ENCODE measurements at places on chromosomes 13 and 19.

DNA sequence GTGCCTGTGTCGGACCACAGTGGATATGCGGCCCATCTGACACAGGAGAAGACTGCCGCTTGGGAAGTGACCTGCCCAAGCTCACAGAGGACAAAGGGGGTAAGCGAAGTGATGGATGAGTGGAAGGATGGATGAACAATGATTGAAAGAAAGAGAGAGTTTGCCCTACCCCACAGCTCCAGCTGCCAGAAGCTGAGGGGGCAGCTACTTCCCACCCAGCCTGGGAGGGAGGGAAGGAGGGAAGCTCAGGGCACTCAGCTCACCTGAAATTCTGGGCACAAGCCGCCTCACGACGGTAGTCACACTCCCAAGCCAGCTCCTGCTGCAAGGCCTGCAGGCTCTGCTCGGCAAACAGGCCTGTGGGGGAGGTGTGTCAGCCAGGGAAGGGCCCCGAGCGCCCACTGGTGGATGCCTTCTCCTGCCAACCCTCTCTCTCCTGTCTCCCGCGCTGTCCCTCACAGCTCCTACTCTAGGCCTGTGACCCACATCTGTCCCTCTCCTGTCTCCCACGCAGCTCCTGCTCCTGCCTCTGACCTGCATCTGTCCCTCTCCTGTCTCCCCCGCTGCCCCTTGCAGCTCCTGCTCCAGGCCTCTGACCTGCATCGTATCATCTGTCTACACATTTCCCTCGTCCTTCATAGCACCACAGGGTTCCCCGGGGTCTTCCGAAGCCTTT lies 12.0 kb upstream of the NUMBL start:
- DNase-seq, result no peak

DNA sequence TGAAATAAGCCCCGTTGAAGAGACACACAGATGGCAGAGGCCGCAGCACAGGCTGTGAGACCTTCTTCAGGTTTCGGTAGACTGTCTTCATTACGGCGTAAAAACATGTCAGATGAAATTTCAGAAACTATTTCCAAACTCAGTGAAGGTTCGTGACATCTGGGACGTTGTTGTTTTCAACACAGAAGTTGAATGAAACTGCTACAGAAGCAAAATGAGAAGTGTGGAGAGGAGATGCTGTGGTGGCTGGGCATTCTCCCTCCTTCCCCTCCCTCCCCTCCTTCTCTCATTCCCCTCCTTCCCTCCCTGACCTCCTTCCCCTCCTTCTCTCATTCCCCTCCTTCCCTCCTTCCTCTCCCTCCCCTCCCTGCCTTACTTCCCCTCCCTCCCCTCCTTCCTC lies 113.6 kb downstream of the ATP11A start:
- DNase-seq, result no peak

DNA sequence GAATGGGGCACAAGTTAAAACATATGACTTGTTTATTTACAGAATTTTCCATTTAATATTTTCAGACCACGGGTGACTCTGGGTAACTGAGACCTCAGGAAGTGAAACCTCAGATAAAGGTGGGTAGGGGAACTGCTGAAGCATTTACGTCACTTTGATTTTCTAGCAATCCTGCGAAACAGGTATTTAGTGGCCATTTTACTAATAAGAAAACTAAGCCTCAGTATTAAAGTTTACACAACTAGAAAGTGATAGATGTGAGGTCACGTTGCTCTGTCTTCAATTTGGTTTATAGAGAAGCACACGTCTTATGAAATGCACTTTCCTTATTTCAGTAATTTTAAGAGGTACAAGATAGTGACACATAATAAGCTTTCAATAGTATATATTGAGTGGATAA lies 402.8 kb downstream of the FGF9 start:
- no peak for DNase-seq

GRCh38 chr13:52164989-52165388 lies 5.6 kb upstream of the NEK3 start:
- no peak for DNase-seq

DNA sequence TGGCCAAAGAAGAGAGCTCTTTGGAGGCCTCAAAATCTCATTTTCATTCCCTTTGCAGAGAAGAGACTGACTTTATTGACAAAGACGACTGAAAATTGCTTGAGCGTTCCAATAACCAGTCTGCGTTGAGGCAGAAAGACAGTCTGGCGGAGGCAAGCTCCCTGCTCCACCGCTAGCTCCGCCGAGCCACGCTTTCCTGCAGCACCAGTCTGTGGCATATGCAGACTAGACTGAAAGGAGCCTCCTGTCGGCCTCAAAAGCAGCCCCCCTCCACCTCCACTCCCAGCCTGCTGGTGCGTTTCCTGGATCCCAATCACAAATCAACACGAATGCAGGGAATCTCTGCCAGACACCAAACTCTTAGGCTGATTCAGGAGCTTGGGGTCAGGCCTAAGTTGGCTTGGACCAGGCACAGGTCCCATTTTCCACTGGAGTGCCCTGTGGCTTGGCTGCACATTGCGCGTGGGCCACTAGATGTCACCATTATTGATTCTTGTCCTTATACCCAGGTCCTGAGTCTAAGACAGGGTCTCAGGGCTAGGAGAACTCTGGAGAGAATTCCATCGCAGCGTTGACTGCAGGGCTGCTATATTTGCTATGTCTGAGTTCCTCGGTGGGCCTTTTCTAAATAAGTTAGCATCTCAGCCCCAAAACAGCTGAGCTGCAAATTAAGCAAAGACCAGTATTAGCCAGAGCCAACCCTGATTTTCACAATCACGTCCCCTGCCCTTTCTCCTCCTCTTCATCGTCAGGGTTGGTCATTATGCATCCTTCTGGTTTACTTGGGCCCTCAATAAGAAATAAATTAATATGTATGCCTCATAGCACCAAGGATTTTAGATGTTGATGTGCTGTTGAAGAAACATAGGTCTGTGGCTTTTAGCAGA lies 5.2 kb upstream of the ZNF507 start:
- peak; percentile 39 for DNase-seq

DNA sequence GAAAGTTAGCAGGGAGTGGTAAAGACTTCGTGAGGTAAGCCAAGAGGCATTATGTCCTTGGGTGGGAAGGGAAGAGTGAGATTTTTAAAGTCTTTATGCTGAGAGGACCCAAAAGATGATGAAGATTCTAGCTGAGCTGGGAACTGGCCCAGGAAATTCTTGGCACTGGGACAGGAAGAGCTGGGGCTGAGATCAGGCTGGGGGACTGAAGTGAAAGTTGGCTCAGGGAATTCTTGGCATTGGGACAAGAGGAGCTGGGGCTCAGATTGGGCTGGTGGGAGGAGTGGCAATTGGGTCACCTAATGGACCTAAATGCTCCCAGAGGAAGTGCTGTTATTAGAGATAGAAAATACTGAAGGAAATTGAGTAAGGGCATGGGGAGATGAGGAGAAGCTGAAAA lies 8.8 kb downstream of the SCEL start:
- peak; percentile 94 for DNase-seq

- DNase-seq, result no peak
These were observed 915.9 kb downstream of the UQCRFS1 start for GRCh38 chr19:28297036-28297435.

DNA sequence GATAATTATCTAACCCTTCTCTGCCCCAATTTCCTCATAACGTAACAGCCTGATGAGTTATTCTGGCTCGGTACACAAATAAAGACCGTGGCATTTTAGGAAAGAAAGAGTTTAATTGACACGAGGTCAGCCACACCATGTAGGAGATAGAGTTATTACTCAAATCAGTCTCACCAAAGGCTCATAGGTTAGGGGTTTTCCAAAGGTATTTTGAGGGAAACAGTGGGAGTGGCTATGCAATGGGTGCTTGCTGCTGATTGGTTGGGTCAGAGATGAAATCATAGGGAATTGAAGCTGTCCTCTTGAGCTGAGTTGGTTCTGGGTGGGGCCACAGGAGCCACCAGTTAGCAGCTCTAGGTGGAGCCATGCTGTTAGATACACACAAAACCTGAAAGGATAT lies 137.5 kb downstream of the FREM2 start:
- DNase-seq, result no peak

DNA sequence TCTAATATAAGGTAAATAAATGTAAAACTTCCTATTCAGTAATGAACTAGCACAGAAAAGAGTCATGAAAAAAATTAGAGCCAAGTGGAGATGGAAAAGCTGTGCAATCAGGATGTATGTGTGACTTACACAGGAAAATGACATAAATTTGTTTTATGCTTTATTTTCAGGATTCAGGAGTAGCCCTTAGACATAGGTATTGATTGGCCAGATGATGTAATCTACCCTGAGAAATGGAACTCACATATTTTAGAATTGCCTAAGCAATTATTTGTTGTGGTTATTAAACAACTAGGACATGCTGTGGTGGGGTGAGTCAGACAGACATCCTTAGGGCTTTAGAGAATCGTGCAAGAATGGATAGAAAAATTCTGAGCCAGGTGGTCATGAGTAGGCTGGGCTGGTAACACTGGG lies 110.6 kb downstream of the PCDH9 start:
- peak; percentile 59 for DNase-seq

- no peak for DNase-seq
These were observed 55.4 kb upstream of the ATP12A start for GRCh38 chr13:24624801-24625231.

DNA sequence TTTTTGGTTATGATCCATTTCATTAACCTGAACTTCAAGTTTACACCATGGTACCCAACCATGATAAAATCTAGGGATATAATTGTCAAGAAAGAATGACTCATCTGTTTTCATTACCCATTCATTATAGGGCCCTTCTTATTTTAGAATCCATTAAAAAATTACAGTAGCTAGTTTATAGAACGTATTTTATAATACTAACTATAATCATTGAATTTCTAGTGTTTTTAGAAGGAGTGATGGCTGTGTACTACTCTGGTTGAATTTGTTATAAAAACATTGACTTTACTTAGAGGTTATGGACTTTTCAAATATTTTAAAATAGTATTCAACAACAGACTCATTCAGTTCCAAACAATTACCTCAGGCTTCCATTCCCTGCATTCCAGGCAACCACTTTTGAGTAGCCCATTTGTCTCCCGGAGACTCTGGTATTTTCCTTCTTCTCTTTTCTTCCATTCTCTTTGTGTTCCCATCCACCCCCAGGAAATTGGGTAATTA lies 71.9 kb upstream of the KLF12 start:
- no peak for DNase-seq

- peak; percentile 64 for DNase-seq
These were observed 11.9 kb upstream of the GARIN5A start for GRCh38 chr19:50488389-50489194.

DNA sequence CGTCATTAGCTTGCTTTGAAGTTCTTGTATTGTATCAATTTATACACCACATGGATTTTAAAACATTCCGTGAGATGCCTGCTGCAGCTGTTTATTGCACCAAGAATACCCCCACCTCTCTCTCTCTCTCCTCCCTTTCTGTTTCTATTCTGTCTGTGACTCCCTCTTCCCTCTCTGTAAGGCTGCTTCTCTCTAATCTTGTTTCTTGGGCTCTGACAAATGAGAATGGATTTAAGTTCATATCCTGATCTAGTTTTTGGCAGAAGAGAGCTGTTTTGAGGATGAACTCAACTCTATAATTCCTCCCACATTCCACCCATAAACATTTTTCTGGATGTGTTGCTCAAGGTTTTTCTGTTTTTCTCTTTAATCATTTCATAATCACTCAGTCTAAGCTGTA lies 144.3 kb upstream of the FRY start:
- peak; percentile 39 for DNase-seq

GRCh38 chr19:50486823-50487515 lies 10.3 kb upstream of the GARIN5A start:
- DNase-seq, result no peak

DNA sequence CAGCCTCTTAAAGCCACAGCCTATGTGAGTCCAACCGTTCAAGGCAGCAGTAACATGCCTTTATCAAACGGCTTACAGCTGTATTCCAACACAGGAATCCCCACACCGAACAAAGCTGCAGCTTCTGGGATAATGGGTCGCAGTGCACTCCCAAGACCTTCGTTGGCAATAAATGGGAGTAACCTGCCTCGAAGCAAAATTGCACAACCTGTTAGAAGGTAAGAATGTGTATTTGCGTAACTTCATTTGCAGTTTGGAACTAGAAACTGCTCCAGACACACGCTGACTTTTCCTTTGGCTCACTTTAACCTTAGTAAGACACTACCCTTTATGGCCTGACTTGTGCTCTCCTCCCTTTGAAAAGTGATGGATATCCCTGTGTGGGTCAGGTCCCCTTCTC lies 63.4 kb downstream of the SLAIN1 start:
- DNase-seq, result no peak

DNA sequence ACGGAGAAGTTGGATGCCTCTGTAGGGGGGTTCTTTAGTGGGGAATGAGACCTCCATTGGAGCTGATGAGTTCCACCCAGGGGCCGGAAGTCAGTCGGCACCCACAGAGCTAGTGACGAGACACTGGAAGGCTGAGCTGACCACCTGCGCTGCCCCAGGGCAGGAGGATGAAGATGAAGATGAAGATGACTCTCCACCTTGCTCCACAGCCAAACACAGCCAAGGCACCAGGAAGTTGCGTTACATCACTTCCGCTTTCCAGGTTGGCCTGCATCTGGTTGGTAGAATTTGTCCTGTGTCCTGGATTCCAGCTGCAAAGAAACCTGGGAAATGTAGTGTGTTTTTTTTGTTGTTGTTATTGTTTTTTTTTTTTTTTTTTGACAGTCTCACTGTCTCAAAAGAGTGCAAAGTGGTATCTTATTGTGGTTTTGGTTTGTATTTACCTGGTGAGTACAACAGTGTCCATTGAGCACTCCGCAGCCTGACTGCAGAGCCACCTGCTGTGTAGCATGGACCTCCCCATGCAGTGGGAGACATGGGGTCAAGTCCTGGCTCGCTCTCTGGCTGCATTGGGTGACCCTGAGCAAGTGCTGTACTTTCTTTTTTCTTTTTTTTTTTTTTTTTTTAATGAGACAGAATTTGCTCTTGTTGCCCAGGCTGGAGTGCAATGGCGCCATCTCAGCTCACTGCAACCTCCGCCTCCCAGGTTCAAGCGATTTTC lies 1.9 kb downstream of the TBC1D17 start:
- peak; percentile 55 for DNase-seq

DNA sequence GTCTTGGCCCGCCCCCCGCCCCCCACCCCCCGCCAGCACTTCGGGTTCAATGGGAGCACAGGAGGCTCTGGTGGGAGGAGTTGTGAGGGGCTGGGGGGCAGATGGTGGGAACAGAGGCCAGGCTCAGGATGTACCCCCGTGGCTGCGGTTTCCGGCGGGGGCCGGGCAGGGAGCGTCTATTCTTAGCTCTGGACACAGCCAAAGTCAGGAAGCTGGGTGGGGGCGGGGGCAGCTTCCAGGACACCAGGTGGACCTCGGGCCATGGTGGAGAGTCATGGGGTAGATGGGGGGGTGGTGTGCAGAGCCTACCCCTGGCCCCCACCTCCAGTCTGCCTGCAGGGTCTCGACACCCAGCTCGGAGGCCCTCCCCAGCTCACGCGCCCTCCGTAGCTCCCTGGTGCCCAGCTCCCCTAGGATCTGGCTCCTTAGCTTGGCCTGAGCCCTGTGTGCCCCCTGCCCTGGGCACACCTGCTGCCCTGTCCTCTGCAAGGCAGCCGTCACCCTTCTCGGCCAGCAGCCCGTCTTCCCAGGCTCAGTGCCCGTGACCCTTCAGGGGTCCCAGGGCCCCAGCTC lies 2.2 kb upstream of the TBXA2R start:
- DNase-seq, result peak; percentile 54

GRCh38 chr13:101307181-101307701 lies 109.1 kb downstream of the NALCN start:
- DNase-seq, result peak; percentile 65

- no peak for DNase-seq
These were observed 37.7 kb upstream of the DCUN1D2 start for GRCh38 chr13:113528101-113528812.

GRCh38 chr13:80132741-80133601 lies 208.0 kb downstream of the SPRY2 start:
- peak; percentile 80 for DNase-seq
